Heart right ventricle (tissue), 16 donors: ENCODE measurements at places on chromosomes 5 and 9. TPM values are rescaled to one million over a fixed set of nuclear protein-coding genes. Genes with fewer than 3 reads are reported as not detected.

DNA sequence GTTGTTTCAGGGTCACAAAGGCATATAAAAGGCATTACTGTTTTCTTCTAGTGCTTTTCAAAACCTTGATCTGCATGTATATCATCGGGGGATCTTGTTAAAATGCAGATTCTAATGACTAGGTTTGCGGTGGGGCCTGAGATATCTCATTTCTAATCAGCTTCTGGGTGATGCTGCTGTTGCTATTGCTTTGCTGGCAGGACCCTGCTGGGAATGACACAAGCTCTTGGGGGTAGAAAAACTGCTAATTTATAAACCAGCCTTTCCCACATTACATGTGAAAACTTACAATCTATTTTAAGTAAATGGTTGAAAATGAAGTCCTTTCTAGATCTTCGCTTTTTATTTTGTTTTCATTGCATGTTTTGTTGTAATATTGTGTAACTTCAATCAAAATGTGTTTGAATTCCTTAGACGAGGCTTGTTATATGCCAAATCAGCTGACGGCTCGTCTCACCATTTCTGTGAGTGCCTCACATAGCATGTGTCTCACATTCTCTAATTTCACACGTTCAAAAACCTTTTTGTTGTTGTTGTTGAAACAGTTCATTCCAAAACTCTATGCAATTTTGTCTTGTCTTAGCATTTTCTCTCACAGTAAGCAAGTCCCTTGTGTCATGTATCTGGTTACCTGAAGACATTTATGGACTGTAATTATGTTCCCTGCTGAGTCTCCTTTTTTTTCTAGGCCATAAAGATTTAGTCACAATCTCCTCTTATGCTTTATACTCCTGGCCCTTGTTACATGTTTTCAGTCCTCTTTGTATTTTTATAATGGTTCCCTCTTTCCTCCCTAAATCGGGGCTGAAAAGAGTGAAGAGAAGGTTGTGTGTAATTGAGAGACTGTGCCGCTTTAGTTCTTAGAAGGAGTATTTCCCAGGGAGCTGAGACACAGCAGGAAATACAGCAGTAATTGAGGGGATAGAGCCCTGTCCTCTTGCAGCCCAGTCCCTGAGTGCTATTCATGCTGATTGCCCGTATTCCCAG is 521.0 kb upstream of the SEMA6A start:
- no peak for DNase-seq

DNA sequence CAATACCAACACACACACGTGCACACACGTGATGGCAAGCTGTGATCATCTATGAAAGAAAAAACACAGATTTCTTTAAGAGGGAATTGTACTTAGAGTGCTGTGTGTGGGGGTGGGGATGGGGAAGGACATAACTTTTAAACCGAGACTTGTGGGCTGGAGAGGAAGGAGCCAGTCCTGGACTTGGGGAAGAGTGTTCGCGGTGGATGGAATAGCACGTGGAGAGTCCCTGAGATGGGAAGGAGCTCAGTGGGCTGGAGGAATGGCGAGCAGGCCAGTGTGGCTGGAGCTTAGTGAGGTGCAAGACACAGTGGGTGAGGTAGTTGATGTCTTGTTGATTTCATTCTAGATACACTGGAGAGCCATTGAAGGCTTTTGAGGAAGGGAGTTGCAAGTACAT is 78.5 kb downstream of the RGS3 start:
- DNase-seq, result no peak

DNA sequence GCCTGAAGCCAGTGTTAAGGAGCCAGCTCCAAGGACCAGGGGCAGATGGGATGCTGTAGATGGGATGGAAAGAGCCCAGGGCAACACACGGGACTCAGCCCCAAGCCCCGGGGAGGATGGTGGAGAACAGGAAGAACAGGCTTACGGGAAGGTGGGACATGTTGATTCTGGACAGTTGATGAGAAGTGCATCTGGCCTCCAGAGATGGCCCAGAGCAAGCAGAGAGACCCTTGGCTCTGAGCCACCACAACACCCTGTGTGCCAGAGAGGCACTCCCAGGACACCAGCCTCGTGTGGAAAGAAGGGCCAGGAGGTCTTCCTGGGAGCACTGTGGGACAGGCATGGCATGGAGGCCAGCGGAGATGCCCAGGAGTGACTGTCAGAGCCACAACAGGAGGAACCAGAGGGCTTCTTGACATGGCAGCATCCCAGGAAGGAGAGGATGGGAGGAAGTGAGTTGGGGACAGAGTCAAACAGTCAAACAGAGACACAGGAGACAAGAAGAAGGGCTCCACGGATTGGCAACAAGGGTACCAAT is 156.3 kb upstream of the MVB12B start:
- no peak for DNase-seq

DNA sequence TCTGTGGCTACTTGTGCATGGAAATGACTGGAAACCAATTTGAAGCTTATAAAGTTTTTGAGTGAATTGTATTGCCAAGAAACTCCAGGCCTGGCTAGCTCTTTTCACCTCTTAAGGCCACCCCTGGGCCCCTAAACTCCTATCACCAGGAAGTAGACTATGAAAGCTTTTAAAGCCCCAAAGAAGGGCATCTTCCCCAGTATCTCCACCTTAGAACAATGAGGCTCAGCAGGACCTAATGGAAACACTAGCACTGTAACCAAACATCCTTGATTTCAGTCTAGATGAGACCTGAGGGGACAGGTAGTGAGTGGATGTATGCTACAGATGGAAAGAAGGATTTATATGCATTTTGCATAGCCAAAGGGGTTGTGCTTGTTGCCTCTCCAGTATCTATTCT is 25.0 kb downstream of the LYRM7 start:
- DNase-seq, result no peak

DNA sequence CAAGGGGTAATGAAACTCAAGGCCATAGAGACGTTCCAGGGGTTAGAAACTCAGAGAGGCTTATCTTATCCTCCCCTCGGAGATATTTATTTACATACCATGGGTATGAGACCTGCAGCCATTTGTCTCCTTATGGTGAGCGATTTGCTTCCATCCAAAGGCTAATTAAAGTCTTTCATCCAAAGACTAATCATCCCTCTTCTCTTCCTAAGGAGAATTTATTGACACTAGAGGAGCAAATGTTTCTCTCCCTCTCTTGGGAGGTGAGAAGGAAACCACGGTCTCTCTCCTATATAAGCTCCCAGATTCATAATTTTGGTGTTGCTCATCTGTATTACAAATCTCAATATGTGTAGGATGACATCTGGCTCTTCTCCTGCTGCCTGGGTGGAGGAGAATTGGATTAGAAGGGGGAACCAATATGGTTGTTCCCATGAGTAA is 31.0 kb upstream of the RPS23 start:
- no peak for DNase-seq

- no peak for DNase-seq
Measured at GRCh38 chr5:143771602-143772001, 40.4 kb upstream of the HMHB1 start.

Gene PCDHA9
- not detected for polyA plus RNA-seq
